ENCODE measurements at places on chromosomes 11 and 22.

DNA sequence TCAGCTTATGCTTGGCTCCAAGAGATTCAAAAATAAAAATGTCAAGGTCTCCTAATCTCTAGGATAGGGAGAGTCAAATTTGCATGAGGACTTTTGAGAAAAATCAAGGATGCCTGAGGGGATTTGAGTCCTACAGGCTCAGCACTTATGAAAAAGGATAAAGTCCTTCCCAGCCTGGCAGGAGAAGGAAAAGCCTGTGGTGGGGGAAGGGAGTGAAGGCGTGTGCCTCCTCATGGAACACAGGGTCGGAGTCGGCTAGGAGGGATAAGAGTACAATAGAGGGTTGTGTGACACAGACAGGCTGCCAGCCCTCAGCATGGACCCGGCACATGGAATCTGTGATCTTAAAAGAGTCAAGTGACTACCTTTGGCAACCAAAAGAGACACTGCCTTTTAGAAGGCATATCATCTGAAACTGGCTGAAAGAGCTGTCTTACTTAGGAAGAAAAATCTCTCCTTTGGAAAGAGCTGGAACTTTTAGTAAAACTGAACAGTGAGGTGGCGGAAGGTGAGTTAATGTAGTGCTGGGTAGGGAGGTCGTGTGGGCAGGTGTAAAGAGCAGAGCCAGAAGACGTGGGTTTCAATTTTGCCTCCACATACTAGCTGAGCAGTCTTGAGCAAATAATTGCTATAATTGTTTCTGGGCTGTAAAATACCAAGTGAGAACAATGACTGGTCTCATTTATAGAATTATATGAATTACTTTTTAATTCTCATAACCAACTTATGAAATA, 58.8 kb upstream of the RDX start:
- DNase-seq: no peak

GRCh38 chr11:121024989-121025388, 1.1 kb downstream of the TBCEL start:
- no peak for DNase-seq

DNA sequence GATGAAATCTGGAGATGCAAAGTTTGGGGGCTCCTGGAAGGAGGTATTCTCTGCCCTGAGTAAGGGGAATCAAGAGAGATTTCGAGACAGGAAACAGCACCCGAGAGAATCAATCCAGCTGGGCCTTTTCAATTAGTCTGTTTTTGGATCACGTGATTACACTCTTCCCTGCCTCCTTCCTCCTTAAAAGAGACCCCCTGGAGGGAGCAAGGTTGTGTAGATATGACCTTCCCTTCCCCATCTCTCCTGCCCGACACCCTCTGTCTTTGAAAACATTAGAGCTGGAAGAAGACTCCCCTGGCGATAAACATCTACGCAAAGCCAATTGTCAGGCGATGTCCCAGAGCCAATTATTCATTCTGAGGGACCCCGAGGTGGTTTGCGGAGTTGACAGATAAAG, 407.9 kb downstream of the MIAT start:
- DNase-seq: no peak

DNA sequence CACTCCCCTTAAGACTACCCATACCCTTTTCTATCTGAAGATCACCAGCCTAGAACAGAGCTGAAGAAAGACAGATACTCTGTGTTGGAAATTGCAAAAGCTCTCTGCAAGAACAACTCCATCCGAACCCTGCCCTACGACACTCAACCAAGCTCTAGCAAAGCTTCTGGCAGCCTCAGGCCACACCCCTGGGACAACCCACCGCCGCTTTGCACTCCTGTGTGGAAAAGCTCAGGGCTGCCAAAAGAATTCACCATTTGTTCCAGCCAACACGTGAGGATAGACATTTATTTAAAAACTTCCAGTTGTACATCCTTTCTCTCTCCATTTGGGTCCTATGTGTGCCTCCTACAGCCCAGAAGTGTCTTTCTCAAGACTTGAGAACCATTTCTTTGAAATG, 62.4 kb upstream of the CD5 start:
- DNase-seq: no peak

DNA sequence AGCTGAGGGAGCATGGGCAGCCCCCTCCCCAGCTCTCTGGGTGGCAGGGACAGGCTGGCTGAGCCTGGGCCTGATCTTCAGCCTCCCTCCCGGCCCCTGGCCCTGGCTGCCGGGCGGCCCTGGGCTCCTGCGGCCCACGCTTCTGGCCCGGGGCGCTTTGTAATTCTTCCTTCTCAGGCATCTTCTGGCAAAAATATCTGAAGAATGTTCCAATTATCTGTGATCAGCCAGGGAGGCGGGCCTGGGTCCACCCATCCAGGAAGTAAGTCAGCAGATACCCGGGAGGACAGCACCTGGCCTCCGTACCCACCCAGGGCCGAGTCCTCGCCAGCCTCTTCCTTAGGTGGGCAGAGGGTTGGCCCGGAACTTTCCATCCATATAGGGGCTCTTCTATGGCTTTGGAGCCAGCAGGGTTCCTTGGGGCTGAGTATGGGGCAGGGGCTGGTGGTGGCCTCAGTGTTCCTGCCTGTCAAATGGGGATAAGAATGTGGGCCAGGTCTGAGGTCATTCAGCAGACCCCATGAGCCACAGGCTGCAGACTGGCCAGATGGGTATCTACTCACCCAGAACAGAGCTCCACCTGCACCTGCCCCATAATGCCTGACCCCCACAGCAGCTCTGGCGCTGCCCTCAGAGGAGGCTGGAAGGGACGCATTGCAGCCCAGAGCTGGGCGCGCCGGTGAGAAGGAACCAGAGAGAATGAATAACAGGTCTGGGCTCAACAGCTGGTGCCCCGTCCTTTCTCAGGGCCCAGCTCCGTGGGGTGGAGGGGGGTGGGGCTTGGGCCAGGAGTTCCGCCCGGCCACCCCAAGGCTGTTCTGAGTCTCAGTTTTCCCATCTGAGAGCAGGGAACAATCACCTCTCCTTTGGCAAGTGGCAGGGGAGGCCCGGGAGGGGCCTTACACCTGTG, 16.2 kb downstream of the WNT7B start:
- DNase-seq: no peak

- DNase-seq: no peak
These were observed 14.5 kb downstream of the SERPINH1 start for GRCh38 chr11:75576499-75576918.

- DNase-seq: no peak
These were observed 267.2 kb downstream of the DCDC1 start for GRCh38 chr11:31102316-31102715.

- DNase-seq: no peak
These were observed 23.3 kb upstream of the PLEKHB1 start for GRCh38 chr11:73622926-73623593.

DNA sequence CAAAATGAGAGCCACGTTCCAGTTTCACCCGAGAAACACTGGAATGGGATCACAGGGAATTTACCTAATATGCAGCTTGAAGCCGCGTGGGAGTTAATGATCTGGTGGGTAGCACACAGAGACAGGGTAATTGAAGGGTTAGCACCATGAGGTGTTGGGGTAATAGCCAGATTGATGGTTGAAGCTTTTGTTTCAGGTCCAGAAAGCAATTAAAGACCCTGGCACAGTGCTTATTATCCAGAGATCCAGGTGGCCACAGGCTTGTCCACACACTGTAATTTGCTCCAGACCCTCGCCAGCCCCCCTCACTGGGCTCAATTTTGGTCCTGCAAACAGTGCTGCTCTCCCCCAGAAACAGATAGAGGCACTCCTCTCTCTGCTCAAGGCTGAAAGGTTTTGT, 282.5 kb upstream of the ISX start:
- no peak for DNase-seq

DNA sequence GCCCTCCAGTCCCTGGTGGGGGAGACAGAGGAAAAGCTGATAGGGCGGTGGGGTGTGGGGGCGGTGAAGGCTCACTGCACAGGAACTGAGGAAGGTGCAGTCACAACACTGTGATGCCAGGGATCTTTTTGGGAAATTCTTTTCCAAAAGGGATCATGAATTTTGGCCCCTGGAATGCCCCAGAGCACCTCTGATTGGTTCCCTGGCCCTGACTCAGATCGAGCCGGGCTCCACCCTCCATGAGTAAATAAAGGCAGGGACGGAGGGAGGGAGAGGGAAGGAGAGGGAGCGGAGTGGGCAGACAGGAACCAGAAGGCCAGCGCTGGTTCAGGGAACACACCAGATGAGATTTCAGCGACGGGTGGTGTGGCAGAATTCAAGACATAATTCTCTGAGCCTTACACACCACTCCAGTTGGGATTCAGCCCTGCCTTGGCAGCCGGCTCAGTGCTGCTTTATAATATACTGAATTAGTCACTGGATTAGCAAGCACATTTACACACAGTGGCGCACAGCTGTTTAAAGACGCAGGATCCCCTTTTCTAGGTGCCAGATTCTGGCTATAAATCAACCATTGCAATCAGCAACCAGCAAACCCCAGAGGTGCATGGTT, 80.3 kb downstream of the ETS1 start:
- no peak for DNase-seq

- no peak for DNase-seq
These were observed 13.3 kb downstream of the SLCO2B1 start for GRCh38 chr11:75163921-75164849.

DNA sequence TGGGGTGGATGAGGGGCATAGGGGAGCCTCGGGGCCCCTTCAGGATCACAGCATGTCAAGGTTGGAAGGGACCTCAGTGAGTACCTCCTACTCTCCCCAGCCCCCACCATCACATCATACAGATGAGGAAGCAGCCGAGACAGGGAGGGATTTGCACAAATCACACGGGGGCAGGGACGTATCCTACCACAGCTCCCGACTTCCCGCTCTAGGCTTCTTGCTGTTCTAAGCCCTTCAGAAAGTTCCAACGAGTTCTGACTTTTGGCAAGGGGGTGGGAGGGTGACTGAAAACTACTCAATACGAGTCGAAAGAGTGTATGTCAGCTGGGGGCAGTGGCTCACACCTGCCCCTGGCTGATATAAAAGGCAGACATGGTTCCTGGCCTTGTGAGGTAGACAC, 4.7 kb upstream of the RAD9A start:
- DNase-seq: no peak

DNA sequence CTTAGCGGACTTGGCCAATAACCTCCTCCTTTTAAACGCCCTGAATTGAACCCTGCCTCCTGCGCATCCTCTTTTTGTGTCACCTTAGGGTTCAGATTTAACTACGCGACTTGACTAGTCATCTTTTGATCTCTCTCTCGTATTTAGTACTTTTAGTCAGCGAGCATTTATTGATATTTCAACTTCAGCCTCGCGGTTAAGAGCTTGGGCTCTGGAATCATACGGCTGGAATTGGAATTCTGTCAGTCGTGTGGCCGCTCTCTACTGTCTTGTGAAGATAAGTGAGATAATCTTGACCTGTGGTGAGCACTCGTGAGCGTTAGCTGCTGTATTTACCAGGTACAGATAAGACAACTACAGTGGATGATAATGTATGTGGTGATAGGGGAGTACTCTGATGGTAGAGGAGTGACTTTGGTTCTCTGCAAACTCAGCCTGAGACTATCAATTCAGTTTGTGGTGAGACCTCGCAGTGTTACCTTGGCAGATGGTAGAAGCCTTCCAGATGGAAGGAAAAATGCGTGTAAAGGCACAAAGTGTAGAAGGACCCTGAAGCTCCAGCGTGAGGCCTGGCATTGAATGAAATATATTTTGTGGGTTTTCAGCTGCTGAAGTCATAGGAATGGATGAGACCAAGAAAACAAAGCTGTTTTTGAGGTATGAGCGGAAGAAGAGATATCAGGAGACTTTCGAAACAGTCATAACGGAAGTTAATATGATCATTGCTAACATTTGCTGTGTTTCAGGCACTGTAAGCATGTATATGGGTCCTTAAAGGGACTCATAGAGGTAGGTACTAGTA, 682 bp downstream of the ATM start:
- DNase-seq: no peak

- DNase-seq: no peak
These were observed 51.1 kb upstream of the BLID start for GRCh38 chr11:122167100-122167499.

- DNase-seq: no peak
These were observed 99.5 kb downstream of the ZNF280B start for GRCh38 chr22:22408731-22409696.

- no peak for DNase-seq
These were observed 41.3 kb upstream of the CXCR5 start for GRCh38 chr11:118842369-118842768.

GRCh38 chr11:66100272-66101065, 30.4 kb downstream of the PACS1 start:
- peak; percentile 15 for DNase-seq

DNA sequence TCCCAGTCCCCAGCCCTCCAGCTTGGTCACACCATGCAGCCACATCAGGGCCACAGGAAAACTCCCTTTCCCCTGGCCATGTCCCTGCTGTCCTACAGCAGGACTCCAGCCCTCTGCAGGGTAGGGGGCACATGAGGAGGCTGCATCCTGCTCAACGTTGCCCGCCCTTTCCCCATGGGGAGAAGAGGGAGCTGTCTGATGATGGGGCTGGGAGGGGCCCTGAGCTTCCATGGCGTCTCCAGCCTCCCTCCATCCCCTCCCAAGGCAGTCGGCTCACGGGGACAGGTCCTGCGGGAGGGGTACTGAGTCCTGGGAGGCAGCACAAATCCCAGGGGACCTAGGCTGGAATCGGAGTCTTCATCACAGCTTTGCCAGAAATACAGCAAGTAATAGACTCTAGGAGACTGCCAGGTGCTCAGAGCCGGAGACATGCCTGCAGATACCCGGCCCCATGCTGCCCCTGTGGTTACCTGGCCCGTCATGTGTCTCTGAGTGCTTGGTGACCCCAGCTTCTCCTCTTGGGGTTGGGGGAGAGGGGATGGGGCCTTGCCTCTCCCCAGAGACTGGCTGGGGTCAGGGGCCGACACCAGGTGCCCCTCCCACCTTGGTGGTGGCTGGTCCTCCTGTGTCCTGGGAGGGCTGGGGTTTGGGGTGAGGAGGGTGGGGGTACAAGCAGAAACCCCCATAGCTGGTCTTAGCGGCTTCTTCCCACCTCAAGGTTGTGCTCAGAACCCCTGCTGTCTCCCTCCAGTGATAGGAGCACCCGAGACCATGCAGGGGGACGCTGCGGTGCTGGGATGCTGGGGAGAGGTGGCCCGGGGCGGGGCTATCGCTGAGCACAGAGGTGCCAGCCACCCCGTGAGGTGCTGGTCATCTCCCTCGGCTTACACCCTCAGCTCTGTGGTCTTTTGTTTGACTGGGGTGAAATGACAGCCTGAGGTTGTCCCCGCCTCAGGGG, 2.3 kb downstream of the MRGPRE start:
- no peak for DNase-seq

DNA sequence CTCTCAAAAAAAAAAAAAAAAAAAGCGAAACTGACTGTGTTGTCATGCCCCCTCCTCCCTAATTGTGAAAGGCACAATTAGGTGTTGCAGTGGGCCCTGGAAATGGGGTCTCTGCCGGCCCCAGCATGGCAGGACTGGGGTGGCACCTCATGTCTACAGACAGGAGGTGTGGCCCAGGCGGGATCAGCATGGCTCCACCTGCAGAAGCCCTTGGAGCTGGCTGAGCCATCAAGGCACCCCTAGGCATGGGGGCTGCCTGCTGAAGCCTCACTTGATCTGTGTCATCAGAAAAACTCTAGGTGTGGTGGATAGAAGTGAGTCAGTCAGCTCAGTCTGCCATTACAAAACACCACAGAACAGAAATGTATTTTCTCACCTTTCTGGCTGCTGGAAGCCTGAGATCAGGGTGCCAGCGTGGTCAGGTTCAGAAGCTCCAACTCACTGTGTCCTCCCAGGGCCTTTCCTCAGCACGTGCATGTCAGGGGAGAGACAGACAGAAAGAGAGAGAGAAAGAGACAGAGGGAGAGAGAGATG, 10.1 kb upstream of the B4GALNT4 start:
- DNase-seq: no peak

Data from caudate nucleus (tissue), 63 donors.